ENCODE measurements at places on chromosomes 7 and 10. TPM values are rescaled to one million over a fixed set of nuclear protein-coding genes. Genes with fewer than 3 reads are reported as not detected.

- DNase-seq = no peak
Observed at GRCh38 chr10:20887706-20888555, 9.2 kb downstream of the NEBL start.

- DNase-seq = no peak
Observed at GRCh38 chr10:125846894-125847293, 23.5 kb downstream of the BCCIP start.

DNA sequence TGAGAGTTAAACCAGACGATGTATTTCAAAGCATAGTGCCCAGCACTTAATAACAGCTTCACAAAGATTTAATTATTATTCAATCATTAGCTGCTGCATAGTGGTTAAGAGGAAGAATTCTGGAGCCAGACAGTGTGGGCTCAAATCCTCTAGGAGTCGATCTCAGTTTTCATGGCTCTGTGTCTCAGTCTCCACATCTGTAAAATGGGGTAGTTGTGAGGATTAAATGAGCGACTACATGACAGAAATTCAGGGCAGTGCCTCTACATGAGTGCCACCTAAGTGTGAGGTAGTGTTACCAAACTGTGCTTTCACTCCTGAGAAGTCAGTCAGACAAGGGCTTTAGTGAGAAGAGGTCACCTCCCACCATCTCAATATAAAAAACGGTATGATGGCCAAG, 81.7 kb upstream of the FGFR2 start:
- DNase-seq = no peak

GRCh38 chr10:14605231-14605925, 169.3 kb downstream of the FAM107B start:
- DNase-seq = no peak

DNA sequence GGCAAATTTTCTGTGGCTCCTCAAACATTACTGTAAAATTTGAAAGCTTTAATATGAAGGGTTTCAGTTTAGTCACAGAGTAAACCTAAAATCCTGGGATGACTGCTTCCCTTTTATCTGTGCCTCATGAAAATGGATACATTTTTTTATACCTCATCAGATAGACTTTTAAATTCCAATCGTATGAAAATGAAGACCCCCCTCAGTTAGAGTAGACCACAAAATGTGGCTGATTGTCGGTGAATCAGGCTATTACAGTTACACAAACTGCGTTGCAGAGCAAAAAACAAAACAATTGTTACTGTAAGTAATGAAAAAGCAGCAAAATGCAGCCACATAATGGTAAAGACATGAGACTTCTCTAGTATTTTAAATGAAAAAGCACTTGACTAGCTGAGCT, 296.2 kb downstream of the CNTNAP2 start:
- no peak for DNase-seq

Gene ZNF25
- 13.9 TPM for polyA plus RNA-seq

DNA sequence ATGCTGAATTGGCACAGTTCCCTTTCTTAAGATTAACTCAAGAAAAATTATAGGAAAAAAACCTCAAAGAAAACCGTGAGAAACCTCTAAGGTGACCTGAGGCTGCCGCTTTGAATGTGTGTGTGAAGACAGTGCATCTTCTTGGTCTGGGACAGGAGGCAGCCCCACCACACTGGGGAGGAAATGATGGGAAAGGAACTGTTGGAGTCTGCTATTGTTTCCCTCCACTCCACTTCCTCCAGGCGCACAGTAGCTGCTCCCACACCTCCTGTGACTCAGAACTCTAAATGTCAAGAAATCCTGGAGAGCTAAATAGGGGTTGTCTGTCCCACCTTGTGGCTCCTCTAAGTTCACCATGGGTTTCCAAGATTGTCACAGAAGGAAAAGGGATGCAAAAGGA, 179.4 kb downstream of the PDE1C start:
- no peak for DNase-seq

Gene GSTO2
- polyA plus RNA-seq = 32.1 TPM

GRCh38 chr10:119575991-119576390, 20.8 kb downstream of the TIAL1 start:
- DNase-seq = no peak

DNA sequence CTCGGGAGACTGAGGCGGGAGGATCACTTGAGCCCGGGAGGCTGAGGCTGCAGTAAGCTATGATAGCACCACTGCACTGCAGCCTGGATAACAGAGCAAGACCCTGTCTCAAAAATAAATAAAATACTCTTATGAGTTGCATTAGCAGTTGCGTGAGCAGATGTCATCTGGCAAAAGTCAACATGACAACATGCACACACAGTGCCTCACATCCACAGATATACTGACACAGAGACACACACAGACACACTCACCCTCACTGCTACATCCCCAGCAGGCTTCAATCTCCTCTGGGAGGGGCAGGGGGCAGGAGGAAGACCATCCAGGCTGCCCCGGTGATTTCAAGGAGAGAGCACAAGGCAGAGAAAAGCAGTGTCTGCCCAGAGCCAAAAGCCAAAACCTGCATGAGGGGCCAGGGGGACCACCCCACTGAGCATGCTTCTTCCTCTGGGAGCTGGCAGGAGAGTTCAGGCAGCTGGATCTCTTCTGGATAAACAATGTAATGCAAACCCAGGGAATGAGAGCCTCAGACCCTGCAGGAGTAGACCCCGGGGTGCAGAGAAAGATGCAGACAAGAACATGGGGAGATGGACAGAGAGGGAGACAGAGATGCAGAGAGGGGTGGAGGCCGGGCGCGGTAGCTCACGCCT, 9.6 kb upstream of the ELN start:
- no peak for DNase-seq

DNA sequence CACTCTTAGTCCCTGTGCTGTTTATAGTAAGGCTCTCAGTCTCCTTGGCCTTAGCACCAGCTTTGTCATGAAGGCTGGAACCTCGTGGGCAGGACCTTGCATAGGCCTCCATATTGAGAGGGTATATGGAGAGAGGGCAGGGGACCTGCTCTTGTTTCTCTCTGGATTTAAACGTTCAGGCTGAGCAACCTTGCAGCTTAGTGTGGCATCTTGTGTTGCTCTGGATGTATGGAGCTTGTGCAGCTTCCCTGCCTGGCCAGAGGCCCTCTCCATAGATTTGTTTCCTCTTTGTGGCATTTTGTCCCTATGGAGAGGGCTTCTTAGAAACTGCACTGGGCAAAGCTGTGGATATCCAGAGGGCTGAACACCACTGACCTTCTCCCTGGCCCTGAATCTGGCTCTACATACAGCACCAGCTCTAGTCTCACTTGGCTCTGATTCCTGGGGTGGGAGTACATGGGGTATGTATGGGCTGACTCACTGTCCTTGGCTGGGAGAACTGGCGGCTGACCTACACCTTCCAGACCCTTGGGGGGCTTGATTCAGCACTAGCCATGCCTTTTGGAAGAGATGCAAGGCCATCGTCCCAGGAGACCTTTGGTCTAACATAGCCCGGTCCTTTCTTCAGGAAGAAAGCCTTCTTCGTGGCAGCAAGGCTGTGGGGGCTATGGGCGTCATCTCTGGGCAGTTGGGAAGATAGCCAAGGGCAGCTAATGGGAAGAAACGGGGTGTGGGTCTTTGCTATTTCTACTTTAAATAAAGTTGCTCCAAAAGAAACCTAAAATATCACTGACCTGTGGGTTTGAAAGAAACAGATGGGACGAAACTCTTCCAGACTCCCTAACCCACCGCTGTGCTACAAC, 30.5 kb downstream of the ITPRIP start:
- no peak for DNase-seq

- DNase-seq = no peak
Observed at GRCh38 chr7:28383975-28384374, 28.3 kb upstream of the CREB5 start.

- no peak for DNase-seq
Observed at GRCh38 chr10:31947144-31947926, 18.7 kb upstream of the ARHGAP12 start.

DNA sequence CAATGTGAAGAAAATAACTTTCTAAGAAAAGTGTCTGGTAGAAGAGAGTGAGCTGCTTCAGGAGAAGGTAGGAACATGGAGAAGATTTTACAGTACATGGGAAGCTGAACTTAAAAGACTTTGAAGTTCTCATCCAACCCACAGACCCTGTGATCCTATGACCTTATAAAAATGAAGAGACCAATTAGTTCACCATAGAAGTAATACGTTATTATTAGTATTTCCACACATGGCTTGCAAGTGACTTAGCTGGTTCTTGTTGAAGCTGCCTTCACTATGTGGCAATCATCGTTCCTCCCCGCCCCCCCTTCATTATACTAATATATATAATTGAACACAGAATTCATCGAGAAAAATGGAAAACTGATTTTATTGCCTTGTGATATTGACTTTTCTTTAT, 129.1 kb downstream of the SND1 start:
- no peak for DNase-seq

GRCh38 chr10:13718820-13719219, 132.1 kb downstream of the PRPF18 start:
- no peak for DNase-seq

GRCh38 chr7:28272461-28272877, 91.9 kb upstream of the JAZF1 start:
- DNase-seq = peak; percentile 12

Gene SLC35G1
- polyA plus RNA-seq = 8.5 TPM

DNA sequence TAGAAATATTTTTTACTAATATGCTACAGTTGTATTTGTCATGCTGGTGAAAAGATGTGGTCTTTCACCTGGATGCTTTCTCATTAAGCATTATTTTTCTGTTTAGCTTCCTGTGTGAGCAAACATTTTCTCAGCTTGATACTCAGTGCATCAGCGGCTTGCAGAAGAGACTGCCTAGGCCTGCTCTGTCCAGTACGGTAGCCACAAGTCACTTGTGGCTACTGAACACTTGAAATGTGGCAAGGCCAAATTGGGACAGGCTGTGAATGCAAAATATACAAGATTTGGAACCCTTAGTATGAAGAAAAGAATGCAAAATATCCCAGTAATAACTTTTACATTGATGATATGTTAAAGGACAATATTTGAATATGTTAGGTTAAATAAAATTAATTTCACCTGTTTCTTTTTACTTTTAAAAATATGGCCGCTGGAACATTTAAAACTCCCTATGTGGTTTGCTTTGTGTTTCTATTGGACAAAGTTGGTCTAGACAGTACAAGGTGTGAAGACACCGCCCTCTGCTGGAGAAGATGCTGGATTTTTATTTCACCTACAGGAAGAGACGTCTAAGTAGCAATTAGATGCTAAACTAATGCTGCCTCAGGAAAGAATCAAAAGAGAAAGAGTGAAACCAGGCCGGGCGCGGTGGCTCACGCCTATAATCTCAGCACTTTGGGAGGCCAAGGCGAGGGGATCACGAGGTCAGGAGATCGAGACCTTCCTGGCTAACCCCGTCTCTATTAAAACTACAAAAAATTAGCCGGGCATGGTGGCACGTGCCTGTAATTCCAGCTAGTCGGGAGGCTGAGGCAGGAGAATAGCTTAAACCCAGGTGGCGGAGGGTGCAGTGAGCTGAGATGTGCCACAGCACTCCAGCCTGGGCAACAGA, 5.3 kb downstream of the SRGN start:
- peak; percentile 47 for DNase-seq

GRCh38 chr7:117296066-117296465, 26.8 kb downstream of the WNT2 start:
- no peak for DNase-seq

GRCh38 chr7:50626286-50626685, 61.1 kb upstream of the DDC start:
- DNase-seq = no peak

- no peak for DNase-seq
Observed at GRCh38 chr10:103637927-103638557, 144.5 kb downstream of the NEURL1 start.

GRCh38 chr10:132289439-132289838, 18.3 kb downstream of the STK32C start:
- DNase-seq = no peak

DNA sequence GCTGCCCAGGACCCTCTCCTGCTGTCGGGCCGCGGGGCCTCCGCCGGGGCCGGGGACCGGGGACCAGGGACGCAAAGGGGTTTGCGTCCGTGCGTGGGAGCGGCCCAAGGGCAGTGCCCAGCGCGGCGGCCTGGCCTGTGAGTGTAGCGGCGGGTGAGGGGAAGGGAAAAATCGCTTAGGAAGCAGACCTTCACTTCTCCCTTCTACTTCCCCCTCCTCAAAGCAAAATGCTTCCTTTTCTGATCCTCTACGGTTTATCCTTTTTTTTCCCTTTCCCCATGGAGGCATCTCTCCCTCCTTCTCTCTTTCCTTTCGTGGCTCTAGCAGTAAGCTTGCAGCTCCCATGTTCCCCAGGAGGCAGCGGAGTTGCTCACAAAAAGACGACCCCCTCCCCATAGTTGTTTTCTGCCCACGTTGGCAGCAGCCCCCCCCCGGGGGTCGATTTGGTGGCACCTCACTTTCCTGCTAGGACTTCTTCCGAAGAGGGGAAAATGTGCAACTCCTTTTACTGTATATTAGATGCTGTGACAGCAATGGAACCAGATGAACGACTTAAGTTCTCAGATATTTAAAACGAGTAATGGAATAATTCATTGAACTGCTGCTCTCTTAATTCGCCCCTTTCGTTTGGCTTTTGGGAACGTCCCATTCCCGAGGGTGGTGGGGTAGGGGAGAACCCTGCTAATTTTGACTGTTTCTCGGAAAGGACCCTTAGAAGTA, 724 bp downstream of the CAPZA2 start:
- peak; percentile 34 for DNase-seq

Gene C10orf67
- polyA plus RNA-seq = 2.4 TPM

Gene CALML3
- polyA plus RNA-seq = not detected

DNA sequence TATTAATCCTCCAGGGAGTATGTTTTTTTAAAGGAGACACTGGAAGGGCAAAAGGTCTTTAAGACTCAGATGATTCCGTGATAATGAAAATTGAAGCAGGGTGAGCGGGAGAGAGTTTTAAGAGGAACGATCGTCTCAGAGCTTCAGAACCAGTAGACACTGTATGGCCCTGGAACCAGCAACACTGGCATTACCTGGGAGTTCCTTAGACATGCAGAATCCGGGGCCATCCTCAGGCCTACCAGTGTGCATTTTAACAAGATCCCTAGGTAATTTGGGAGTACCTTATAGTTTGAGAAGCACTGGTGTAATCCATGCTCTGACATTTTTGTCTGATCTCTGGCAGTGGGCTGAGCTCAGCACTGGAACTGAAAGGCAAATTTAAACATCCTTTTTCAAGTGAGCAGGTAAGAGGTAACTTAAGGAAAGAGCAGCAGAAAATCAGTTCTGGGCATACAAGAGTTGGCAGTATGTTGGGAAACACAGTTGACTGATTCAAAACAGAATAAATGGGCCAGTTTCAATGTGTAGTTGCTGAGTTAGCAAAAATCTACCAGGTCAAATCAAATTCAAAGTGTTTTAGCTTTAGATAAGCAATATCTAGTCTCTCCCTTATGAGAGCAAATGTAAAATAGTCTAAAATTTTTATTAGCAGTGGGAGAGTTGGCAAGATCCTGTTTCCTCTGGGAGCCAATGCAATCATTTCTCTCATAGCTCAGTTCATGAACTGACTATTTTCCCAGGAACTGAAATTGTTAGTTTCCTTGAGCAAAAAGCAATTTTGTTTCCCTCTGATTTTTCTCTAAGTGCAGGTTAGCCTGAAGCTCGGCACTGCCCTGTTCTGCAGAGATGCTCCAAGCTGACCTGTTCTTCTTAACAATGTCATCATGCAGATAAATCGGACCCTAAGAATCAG, 97.2 kb upstream of the ELMO1 start:
- no peak for DNase-seq

- no peak for DNase-seq
Observed at GRCh38 chr10:89224739-89225443, 17.8 kb upstream of the CH25H start.

Gene NPC1L1
- polyA plus RNA-seq = 2.5 TPM

Gene FANK1
- polyA plus RNA-seq = 7.8 TPM

Measured in right renal cortex interstitium (tissue), 3 donors.